ENCODE measurements at places on chromosomes 6 and 20.

DNA sequence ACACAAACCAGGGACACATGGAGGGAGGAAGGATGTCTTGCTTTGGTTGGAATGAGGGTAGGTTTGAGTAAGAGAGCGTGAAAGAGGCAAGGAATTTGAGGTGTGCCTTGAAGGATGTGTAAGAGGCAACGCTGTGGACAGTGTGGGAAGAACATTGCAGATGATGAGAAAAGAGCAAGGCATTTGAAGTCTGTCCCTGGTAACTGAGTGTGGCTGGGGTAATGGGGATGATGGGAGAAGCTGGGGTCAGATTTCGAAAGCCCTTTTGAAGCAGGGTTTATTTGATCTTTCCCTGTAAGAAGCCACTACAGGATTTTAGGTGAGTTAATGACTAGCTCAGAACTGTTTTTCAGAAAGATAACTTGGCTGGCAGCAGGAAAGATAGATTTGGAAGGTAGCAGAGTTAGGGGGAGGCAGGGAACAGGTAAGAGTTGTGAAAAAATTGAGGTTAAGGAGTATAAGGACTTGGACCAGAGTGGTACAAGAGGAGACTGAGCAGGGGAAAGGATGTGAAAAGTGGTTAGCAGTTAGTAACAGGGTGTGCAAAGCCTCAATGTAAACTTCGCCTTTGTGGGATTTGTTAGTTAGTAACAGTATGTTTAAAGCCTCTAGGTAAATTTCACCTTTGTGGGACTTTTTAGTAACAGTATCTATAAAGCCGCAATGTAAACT, 17.7 kb downstream of the UTRN start:
- H3K27ac ChIP-seq: no peak overlapping the region
- H3K36me3 ChIP-seq: no peaks in the 10 kb centered on the region
- DNase-seq: no peak

DNA sequence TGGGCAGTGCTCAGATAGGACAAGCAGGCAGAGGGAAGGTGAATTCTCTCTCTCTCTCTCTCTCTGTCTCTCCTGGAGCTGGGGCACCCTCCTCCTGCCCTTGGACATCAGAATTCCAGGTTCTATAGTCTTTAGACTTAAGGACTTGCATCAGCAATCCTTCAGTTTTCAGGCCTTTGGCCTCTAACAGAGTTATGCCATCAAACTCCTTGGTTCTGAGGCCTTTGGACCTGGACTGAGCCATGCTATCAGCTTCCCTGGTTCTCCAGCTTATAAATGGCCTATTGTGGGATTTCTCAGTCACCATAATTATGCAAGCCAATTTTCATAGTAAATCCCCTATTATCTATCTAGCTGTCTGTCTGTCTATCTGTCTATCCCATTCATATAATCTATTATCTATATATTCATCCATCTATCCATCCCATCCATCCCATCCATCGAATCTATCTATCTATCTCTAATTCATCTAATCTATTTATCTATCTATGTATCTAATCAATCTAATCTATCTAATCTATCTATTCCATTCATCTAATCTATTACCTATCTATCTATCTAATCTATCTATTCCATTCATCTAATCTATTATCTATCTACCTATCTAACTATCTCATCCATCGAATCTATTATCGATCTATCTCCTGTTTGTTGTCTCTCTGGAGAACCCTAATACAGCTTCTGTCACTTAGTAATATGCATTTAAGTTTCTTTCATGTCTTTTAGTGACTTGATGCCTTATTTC, 48.2 kb upstream of the HIVEP1 start:
- H3K27me3 ChIP-seq: no peaks in the 10 kb centered on the region
- H3K36me3 ChIP-seq: no peaks in the 10 kb centered on the region
- no peaks in the 10 kb centered on the region for H3K4me1 ChIP-seq
- no peak overlapping the region for H3K4me3 ChIP-seq
- no peak overlapping the region for H3K27ac ChIP-seq

GRCh38 chr6:74404366-74404765, 708.4 kb downstream of the CD109 start:
- no peaks in the 10 kb centered on the region for H3K4me1 ChIP-seq
- H3K4me3 ChIP-seq: no peak overlapping the region
- no peaks in the 10 kb centered on the region for H3K36me3 ChIP-seq
- H3K27me3 ChIP-seq: no peaks in the 10 kb centered on the region

GRCh38 chr20:11906626-11907480, 10.8 kb upstream of the BTBD3 start:
- H3K27me3 ChIP-seq: no peaks in the 10 kb centered on the region
- no peak for DNase-seq
- no peaks in the 10 kb centered on the region for H3K4me1 ChIP-seq
- no peak overlapping the region for H3K27ac ChIP-seq

- no peaks in the 10 kb centered on the region for H3K4me1 ChIP-seq
- H3K36me3 ChIP-seq: no peaks in the 10 kb centered on the region
- H3K4me3 ChIP-seq: no peak overlapping the region
- H3K27ac ChIP-seq: no peak overlapping the region
- no peak for DNase-seq
Measured at GRCh38 chr6:46606338-46606737, 46.3 kb downstream of the CYP39A1 start.

DNA sequence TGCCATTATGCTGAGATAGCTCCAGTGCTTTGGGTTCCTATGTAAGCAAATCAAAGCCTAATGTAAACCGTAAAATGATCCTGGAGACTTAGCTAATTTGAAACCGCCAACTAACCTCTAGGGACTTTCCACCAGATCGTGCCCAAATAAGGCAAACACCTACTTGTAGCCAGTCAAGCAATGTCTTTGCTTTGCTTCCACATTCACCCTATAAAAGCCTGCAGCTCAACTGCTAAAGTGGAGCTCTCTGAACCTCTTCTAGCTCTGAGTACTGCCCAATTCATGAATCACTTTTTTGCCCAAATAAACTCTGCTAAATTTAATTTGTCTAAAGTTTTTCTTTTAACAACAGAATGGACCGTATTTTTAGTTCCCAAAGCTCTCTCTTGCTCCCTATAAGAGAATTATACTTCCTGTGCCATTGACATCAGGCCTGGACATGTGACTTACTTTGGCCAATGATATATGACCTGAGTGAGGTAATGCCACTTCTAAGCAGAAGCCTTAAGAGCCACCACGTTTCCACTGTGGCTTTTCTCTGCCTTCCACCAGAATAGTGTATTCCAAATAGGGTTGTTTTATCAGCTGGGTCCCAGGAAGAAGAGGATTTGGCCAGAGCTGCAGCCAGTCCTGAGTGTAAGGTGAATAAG, 34.8 kb upstream of the PSMF1 start:
- H3K27ac ChIP-seq: no peak overlapping the region
- no peak overlapping the region for H3K4me3 ChIP-seq
- no peaks in the 10 kb centered on the region for H3K27me3 ChIP-seq
- H3K4me1 ChIP-seq: no peaks in the 10 kb centered on the region

GRCh38 chr6:55286824-55287223, 40.4 kb upstream of the GFRAL start:
- no peak for DNase-seq
- no peaks in the 10 kb centered on the region for H3K4me1 ChIP-seq
- H3K27ac ChIP-seq: no peak overlapping the region
- no peak overlapping the region for H3K4me3 ChIP-seq
- no peaks in the 10 kb centered on the region for H3K36me3 ChIP-seq

- peaks cover 54% of the 10 kb centered on the region for H3K27me3 ChIP-seq
- DNase-seq: no peak
- peak overlapping the region; percentile 46 for H3K4me3 ChIP-seq
- H3K36me3 ChIP-seq: no peaks in the 10 kb centered on the region
Measured at GRCh38 chr20:51800872-51801121, 1.5 kb downstream of the SALL4 start.

DNA sequence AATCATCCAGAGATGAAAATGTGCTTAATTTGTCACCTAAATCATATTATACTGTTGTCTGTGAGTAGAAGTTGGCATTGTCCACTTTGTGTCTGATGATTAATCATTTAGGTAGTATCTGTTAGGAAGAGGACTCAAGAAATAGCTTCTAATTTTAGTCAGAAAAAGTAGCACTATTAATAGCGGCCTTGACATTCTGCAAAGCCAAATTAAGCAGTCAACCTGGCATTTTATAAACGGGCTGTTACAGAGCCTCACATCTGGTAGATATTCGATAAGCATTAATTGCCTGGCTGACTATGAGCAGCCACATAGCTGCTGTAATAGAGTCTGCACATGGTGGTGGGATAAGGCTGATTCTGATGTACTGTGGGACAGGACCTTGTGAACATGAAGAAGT, 99.5 kb downstream of the KLHL32 start:
- H3K36me3 ChIP-seq: no peaks in the 10 kb centered on the region
- no peaks in the 10 kb centered on the region for H3K4me1 ChIP-seq
- H3K4me3 ChIP-seq: no peak overlapping the region
- DNase-seq: no peak
- H3K27me3 ChIP-seq: no peaks in the 10 kb centered on the region

GRCh38 chr6:44258921-44259320, 1.6 kb upstream of the SLC35B2 start:
- H3K4me3 ChIP-seq: no peak overlapping the region
- H3K4me1 ChIP-seq: peaks cover 64% of the 10 kb centered on the region
- peaks cover 40% of the 10 kb centered on the region for H3K36me3 ChIP-seq
- no peaks in the 10 kb centered on the region for H3K27me3 ChIP-seq
- no peak for DNase-seq

DNA sequence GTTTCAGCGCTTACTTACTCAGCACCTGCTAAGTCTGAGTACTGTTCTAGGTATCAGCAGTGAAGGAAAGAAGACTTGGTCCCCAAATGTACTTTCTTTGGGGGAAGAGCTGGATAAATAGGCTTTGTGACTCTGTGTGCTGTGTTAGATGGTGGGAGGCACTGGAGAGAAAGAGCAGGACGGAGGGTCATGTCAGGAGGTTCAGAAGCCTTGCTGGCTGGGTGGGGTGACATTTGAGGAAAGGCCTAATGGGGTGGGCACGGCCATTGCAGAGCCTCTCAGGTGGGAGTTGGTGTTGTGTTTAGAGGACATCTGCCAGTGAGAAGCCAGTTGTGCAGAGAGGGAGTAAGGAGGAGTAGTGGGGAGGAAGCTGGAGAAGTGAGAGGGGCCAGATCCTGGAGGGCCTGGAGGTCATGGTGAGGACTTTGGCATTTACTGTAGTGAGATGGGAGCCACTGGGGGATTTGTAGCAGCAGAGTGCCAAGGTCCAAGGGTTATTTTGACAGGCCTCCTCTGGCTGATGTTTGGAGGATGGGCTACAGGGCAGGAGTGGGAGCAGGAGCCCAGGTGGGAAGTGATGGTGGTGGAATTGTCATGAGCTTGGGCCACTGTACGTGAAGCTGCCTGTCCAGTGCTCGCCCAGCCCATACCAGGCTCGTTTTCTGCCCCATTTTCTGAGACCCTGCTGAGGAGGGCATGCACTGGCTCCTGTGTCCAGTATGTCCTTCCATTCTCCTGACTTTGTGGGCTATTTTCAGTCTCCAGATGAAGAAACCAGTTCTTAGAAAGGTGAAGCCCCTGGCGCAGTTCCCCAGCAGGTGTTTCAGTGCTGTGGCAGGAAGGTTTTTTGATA, 886 bp downstream of the SDCBP2 start:
- H3K27me3 ChIP-seq: no peaks in the 10 kb centered on the region
- H3K36me3 ChIP-seq: no peaks in the 10 kb centered on the region
- peaks cover 34% of the 10 kb centered on the region for H3K4me1 ChIP-seq
- H3K4me3 ChIP-seq: no peak overlapping the region
- peak overlapping the region; percentile 94 for H3K27ac ChIP-seq
- DNase-seq: no peak

DNA sequence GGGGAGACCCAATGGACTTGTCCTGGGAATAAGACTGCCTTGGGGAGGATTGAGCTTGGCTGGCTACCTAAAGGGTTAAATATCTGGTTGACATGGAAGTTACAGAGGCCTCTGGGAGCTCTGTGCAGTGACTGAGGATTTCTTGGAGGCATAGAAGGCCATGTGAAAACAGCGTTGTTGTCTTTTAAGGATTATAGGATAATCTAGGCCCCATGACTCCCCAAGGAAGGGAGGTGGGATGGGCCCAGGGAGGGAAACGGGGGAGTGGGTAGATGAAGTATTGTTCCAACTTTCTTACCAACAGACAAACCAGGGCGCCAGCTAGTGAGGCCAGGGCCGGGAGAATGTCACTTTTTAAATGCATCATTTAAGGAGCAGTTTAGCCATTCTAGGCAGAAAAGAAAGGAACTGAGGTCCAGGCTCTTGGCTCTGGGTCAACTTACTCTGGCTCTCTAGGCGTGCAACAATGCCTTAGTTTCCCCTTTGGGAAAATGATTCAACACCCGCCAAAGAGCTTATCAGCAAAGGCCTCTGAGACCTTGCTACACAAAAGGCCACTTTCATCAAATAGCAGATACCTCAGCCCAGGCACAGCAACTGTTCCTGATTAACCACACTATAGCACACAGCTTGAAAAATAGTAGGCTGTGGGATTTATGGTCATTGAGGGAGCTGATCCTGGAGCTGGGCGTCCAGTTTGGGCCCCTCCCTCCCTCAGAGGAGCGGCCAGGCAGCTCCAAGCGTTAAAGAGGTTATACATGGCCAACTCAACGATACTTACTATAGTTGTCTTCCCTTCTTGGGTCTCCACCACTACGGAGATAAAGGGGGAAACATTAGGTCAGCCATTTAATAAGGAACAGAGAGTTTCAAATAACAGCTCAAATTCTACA, 7.0 kb downstream of the MRPS18A start:
- H3K27me3 ChIP-seq: no peaks in the 10 kb centered on the region
- DNase-seq: no peak
- no peak overlapping the region for H3K4me3 ChIP-seq
- H3K27ac ChIP-seq: no peak overlapping the region
- peaks cover 36% of the 10 kb centered on the region for H3K4me1 ChIP-seq
- H3K36me3 ChIP-seq: peaks cover 6% of the 10 kb centered on the region

- DNase-seq: no peak
- peaks cover 7% of the 10 kb centered on the region for H3K27me3 ChIP-seq
- H3K36me3 ChIP-seq: no peaks in the 10 kb centered on the region
- no peak overlapping the region for H3K27ac ChIP-seq
- H3K4me1 ChIP-seq: no peaks in the 10 kb centered on the region
Measured at GRCh38 chr6:37585937-37586336, 86.2 kb upstream of the CCDC167 start.

DNA sequence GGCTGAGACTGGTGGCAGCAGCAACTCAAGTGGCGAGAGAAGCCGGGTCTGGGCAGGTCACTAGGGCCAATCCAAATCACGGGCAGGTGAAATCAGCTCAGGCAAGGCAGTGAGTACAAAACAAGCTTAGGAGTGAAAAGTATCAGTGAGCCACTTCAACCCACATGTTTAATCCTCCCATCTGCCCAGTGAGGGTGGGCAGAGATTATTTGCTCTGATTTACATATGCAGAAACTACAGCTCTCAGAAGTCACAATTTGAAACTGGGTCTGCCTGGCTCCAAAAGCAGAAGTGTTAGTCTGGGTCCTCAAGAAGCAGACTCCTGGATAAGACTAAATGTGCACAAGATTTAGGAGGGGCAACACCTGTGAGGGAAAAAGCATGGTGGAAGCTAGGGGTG, 173.7 kb upstream of the LRFN2 start:
- no peaks in the 10 kb centered on the region for H3K4me1 ChIP-seq
- H3K27ac ChIP-seq: no peak overlapping the region
- no peak overlapping the region for H3K4me3 ChIP-seq
- H3K36me3 ChIP-seq: no peaks in the 10 kb centered on the region
- no peaks in the 10 kb centered on the region for H3K27me3 ChIP-seq

GRCh38 chr6:169539176-169539897, 162.5 kb downstream of the WDR27 start:
- no peak overlapping the region for H3K4me3 ChIP-seq
- no peaks in the 10 kb centered on the region for H3K36me3 ChIP-seq
- no peak overlapping the region for H3K27ac ChIP-seq
- H3K27me3 ChIP-seq: no peaks in the 10 kb centered on the region
- no peak for DNase-seq

GRCh38 chr20:41145821-41146620, 8.7 kb downstream of the PLCG1 start:
- no peak for DNase-seq
- no peak overlapping the region for H3K4me3 ChIP-seq
- H3K27me3 ChIP-seq: no peaks in the 10 kb centered on the region
- H3K27ac ChIP-seq: peak overlapping the region; percentile 78
- H3K36me3 ChIP-seq: no peaks in the 10 kb centered on the region
- H3K4me1 ChIP-seq: peaks cover 67% of the 10 kb centered on the region

Data from tibial nerve (tissue), 4 donors.